ENCODE measurements at places on chromosomes 5 and 9. TPM values are rescaled to one million over a fixed set of nuclear protein-coding genes. Genes with fewer than 3 reads are reported as not detected.
A peak's percentile ranks its signal among the peaks of the same experiment; 100 is the strongest.

DNA sequence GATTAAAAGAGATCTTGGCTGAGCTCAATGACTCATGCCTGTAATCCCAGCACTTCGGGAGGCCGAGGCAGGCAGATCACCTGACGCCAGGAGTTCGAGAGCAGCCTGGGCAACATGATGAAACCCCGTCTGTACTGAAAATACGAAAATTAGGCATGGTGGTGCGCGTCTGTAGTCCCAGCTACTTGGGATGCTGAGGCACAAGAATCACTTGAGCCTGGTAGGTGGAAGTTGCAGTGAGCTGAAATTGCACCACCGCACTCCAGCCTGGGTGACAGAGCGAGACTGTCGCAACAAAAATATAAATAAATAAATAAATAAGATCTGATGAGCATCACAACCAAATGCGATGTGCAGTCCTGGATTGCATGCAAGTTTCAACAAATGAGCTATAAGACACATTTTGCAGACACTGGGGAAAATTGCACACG is 8.7 kb upstream of the ENG start:
- no peak overlapping the region for H3K4me3 ChIP-seq
- peaks cover 7% of the 10 kb centered on the region for H3K36me3 ChIP-seq
- peaks cover 74% of the 10 kb centered on the region for H3K4me1 ChIP-seq
- H3K27me3 ChIP-seq: no peaks in the 10 kb centered on the region
- H3K27ac ChIP-seq: peak overlapping the region; percentile 85
- no peak for DNase-seq

GRCh38 chr5:39599721-39600431 is 175.1 kb upstream of the DAB2 start:
- no peak for DNase-seq
- no peaks in the 10 kb centered on the region for H3K27me3 ChIP-seq
- H3K36me3 ChIP-seq: no peaks in the 10 kb centered on the region
- no peak overlapping the region for H3K27ac ChIP-seq
- no peak overlapping the region for H3K4me3 ChIP-seq

DNA sequence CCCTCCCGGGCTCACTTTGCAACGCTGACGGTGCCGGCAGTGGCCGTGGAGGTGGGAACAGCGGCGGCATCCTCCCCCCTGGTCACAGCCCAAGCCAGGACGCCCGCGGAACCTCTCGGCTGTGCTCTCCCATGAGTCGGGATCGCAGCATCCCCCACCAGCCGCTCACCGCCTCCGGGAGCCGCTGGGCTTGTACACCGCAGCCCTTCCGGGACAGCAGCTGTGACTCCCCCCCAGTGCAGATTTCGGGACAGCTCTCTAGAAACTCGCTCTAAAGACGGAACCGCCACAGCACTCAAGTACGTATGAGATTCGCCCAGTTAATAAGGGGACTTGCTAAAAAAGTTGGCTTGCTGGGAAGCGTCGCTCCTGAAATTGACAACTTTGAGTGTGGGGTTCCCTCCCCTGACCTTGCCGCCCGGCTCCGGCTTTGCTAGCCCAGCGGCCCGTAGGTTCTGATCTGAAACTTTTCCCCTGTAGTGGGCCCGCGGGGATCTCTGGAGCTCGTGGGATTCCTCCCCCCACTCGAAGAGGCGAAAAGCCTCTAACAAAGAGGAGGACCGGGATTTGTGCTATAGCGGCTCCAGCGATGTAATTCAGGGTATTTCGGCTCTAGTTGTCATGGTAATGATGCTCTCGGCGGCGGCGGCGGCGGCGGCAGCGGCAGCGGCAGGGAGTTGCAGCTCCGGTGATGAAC is 572 bp downstream of the NR4A3 start:
- H3K4me3 ChIP-seq: peak overlapping the region; percentile 71
- peaks cover 28% of the 10 kb centered on the region for H3K27me3 ChIP-seq
- H3K27ac ChIP-seq: peak overlapping the region; percentile 96
- DNase-seq: peak; percentile 92
- no peaks in the 10 kb centered on the region for H3K36me3 ChIP-seq
- H3K4me1 ChIP-seq: peaks cover 51% of the 10 kb centered on the region

DNA sequence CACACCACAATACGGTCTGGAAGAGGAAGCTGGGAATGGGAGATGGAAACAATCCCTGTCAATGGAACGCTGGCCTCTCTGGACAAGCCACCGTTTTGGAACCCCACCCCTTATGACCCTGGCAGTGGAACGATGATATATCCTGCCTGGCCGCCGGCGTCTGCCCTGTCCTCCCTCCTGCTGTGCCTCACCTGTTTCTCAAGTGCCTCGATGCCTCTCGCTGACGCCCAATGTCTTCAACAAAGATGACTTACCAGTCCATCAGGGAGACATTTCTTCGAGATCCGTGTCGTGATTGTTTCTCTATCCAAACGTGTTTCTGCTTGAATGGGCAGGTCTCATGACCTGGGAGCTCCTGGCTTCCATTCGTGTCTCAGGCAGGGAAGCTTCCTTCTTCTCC is 476.5 kb downstream of the SPATA31A7 start:
- no peak for DNase-seq
- H3K27ac ChIP-seq: no peak overlapping the region
- no peaks in the 10 kb centered on the region for H3K27me3 ChIP-seq
- H3K36me3 ChIP-seq: no peaks in the 10 kb centered on the region
- H3K4me1 ChIP-seq: no peaks in the 10 kb centered on the region

GRCh38 chr9:85541876-85542275 is 199.9 kb downstream of the AGTPBP1 start:
- H3K4me3 ChIP-seq: no peak overlapping the region
- H3K27ac ChIP-seq: no peak overlapping the region
- DNase-seq: no peak
- H3K36me3 ChIP-seq: no peaks in the 10 kb centered on the region
- peaks cover 5% of the 10 kb centered on the region for H3K4me1 ChIP-seq
- no peaks in the 10 kb centered on the region for H3K27me3 ChIP-seq

The COL15A1 gene
- total RNA-seq: 2.9 TPM

The ANKHD1 gene
- total RNA-seq: 180 TPM

The DBN1 gene
- 40.2 TPM for total RNA-seq

The SRA1 gene
- total RNA-seq: 26.0 TPM

The EIF4E1B gene
- not detected for total RNA-seq
